Stimulated activated CD4-positive, alpha-beta T cell treated with anti-CD3 and anti-CD28 coated beads, Interleukin-15, amount 100 ng/mL, for 1 hour (primary cell): ENCODE measurements at places on chromosomes 3 and 15.

- no peak for DNase-seq
These were observed 441 bp downstream of the CEP70 start for GRCh38 chr3:138593488-138594149.

DNA sequence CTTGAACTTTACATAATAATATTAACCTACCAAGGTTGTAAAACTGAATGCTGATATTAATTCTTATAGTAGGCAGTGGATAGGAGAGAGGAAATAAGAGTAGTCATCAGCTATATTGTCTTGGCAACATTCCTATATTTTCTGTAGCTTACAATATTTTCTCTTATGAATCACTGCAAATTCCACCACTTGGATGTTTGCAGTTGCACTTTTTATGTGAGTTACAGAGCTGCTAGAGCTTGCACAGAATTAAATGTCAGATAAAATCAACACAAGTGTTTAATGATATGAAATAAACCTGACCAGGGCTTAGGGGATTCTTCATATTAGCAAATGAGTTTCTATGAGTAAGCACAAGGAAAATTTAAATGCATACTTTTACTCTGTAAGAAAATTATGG is 1710.1 kb downstream of the SI start:
- no peak for DNase-seq

- no peak for DNase-seq
These were observed 246.5 kb downstream of the TBL1XR1 start for GRCh38 chr3:176950743-176951142.

DNA sequence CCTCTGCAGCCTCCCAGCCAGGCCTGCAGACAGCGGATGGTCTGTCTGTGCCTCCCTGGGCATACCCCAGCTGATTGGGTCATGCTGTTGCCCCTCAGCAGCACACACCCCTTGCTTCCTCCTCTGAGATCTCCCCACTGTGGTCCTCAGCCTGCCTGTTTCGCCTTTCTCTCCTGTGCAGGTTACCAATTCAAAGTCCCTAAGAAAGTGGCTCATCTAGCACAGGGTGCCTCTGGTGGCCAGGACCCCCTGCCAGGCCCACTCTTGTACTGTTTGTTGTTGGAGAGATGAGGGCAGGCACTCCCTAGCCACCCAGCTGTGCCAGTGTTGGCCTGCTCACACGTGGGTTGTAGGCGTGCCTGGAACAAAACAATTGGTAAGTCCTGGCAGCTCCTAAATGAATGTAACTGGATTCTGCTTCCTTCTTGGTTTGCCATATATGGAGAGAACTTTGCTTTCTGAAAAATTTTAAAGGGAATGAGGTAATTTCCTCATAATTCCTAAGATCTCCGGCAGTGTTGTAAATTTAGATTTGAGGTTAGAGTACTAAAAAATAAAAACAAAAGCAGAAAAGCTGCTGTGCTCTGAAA is 213.2 kb upstream of the IL12A start:
- DNase-seq, result no peak

GRCh38 chr15:89117790-89118189 is 29.5 kb downstream of the ABHD2 start:
- DNase-seq, result no peak

- DNase-seq, result no peak
These were observed 87.0 kb downstream of the CFAP44 start for GRCh38 chr3:113354307-113354706.

DNA sequence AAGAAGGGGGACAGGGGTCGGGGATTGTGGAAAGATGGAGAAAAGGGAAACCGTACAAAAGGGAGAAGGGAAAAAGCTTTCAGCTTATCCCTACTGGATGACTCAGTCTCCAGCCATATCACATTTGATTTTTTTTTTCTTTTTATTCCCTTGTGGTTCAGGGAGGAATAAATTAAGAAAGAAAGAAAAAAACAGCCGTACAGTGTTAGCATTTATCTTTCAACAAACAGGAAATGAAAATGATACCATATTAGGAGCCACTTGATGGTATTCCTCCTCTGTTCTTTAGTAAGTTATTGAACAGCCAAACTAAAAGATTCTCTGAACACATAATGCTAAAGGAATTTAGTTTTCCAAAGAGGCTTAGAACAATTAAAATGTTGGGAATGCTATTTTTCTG is 594.4 kb downstream of the FOXP1 start:
- no peak for DNase-seq

DNA sequence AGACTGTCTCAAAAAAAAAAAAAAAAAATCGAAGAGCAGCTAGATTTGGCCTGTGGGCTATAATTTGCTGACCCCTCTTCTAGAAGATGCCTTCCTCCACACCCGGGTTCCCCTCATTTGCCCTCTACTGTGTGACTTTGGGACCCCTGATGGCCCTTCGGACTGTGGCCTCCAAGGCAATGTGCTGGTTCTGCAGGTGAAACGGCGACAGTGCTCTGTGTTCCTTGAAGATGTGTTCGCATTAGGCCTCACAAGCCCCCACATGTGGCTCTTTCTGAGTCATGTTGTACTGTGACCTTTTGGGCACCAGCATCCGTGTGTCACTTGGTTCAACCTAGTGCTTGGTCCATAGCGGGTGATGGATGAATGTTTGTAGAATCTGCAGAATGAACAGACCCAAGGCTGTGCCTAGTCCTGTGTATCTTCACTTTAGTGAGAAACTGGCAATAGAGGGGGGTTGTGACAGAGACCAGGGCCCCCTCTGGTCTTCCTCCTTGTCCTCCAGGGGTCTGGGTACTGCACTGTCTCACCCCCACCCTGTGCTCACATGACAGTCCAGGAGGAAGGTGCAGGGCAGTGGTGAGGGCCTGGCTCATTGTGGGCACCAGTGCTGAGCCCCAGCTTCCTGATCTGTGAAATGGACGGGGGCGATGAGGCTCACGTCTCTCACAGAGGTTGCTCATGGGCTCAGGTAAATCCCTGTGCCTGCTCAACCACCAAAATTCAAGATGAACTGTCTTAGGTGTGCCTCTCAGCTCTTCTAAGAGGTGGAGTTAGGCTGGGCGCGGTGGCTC is 22.7 kb downstream of the GOLGA6L2 start:
- no peak for DNase-seq

DNA sequence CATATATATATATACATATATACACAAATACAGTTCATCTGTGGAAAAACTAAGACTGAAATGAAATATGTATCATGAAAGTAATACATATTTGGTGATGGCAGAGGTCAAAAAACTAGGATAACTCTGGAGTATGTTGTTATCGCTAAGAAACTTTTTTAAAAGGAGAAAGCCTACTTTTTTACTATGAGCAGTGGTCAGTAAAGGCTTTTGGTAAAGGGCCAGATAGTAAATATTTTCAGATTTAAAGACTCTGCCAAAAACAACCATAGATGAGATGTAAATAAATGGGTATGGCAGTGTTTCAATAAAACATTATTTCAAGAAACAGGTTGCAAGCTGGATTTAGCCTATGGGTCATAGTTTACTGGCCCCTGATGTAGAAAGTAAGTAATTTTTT is 93.8 kb upstream of the TGFBR2 start:
- DNase-seq, result no peak

GRCh38 chr3:187684880-187685279 is 14.7 kb upstream of the SST start:
- no peak for DNase-seq

DNA sequence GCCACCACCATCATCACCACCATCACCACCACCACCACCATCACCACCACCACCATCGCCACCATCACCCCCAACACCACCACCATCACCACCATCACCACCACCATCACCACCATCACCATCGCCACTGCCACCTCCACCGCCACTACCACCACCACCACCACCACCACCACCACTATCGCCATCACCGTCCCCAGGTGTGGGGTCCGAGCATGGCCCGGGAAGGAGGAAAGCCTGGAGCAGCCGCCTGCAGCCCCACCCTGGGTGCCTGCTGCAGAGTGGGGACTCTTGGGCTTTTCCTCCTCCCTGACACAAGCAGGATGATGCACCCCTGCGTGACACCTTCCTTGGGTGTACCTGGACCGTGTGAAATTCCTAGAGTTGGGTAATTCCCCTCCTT is 43.9 kb downstream of the MUC4 start:
- DNase-seq, result no peak

GRCh38 chr15:85625856-85626255 is 168.9 kb downstream of the KLHL25 start:
- no peak for DNase-seq

DNA sequence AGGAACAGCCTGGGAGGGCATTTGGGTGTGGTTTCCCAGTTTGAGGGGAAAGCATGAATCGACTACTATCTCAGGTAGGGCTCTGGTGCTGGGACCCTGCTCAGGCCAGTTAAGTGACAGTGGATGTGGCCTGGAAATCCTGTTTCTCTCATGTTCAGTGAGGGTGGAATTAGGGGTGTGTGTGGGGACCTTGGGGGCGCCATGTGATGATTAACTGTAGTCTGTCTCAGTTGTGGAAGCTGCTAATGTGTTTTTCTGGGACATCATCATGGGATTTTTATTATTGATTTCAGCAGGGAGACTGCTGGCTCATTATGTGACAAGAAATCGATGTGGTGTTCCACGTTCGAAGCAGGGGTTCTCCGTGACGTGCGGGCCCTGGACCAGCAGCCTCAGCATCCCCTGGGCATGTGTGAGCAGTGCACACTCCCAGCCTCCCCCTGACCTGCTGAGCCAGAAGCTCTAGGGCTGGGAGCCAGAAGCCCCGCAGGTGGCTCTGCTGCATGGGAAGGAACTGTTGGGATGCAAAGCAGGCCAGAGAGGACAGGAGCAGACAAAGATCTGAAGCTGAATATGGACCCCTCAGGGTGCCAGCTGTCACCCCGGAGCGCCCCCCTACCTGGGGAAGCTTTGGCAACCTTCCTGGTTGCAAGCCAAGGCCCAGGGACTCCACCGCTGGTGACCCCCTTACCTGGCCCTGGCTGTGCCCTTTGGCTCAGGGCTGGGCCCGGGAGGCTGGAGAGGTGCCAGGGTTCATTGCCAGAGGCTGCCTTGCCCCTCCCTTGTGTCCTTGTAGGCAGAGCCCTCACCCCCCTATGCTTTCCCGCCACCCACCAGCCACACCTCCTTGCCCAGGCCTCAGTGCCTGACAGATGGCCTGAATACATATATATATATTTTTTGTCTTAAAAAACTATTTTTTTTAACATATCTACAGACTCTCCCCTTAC is 149.8 kb downstream of the APBA2 start:
- no peak for DNase-seq

- DNase-seq, result no peak
These were observed 19.8 kb downstream of the ST3GAL6 start for GRCh38 chr3:98782824-98783500.

GRCh38 chr3:24591191-24591590 is 96.5 kb upstream of the THRB start:
- DNase-seq, result no peak

GRCh38 chr15:54277834-54278233 is 299.6 kb downstream of the UNC13C start:
- no peak for DNase-seq

DNA sequence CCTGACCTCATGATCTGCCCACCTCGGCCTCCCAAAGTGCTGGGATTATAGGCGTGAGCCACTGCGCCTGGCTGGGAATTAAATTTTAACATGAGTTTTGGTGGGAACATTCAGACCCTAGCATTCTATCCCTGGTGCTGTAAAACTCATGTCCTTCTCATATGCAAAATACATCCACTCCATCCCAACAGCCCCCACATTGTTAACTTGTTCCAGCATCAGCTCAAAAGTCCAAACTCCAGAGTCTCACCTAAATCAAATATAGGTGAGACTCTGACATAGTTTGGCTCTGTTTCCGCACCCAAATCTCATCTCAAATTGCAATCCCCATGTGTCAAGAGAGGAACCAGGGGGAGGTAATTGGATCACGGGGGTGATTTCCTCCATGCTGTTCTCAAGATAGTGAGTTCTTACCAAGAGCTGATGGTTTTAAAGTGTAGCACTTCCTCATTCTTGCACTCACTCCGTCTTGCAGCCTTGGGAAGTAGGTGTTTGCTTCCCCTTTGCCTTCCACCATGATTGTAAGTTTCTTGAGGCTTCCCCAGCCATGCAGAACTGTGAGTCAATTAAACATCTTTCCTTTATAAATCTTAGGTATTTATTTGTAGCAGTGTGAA is 96.2 kb upstream of the PLCL2 start:
- no peak for DNase-seq

GRCh38 chr3:154040283-154040682 is 80.9 kb upstream of the ARHGEF26 start:
- DNase-seq, result no peak

GRCh38 chr3:194632226-194632808 is 902 bp downstream of the TMEM44 start:
- no peak for DNase-seq

- DNase-seq, result no peak
These were observed 35.7 kb downstream of the IQCH start for GRCh38 chr15:67290319-67290718.

- no peak for DNase-seq
These were observed 42.3 kb downstream of the SNRK start for GRCh38 chr3:43328653-43329052.

GRCh38 chr15:62059816-62060112 is 483 bp downstream of the VPS13C start:
- peak; percentile 17 for DNase-seq

DNA sequence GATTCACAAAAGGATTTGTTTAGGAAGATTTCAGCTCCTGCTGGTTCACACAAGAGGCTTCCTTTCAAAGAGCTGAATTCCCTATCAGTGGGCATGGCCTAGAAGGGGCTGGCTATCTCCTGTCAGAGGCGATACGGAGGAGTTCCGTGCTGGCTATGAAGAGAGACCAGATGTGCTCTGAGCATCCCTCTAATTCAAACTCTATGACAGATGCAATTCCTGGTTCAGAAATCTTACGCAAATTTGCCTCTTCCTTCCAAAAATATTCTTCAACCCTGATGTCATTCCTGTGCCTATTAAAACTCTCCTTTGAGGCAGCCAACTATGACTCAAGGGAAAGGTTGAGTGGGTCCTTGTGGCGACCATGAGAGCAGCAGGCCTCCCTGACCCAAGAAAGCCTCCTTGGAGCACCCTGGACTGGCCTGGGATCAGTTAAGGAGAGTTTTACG is 139.3 kb upstream of the HES1 start:
- no peak for DNase-seq

DNA sequence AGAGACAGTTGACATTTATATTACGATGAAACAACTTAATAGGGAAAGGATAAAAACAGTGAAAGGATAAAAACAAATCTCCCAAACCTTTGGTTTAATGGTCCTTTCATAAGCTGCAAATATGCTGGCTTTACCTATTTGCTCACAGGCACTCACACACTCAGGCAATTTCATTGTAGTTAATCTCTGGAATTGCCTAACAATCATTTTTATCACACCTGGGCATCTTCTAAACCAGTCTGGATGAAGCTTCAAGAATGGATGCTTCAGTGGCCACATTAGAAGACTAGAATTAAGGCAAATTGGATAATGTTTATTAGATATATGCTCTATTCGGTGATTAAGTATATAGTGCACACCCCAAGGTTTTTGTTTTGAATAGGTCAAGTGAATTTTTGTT is 13.5 kb downstream of the OSBPL10 start:
- DNase-seq, result no peak
